ENCODE measurements at places on chromosomes 13 and 19. TPM values are rescaled to one million over a fixed set of nuclear protein-coding genes. Genes with fewer than 3 reads are reported as not detected.

- DNase-seq = no peak
These were observed at the start of gene TOMM40 for GRCh38 chr19:44891016-44891882. TOMM40 (plus strand) TSS chr19:44891254; CDS start chr19:44891416, 162 bp downstream.

- DNase-seq = peak; percentile 84
These were observed 16.9 kb downstream of the IZUMO4 start for GRCh38 chr19:2113439-2114211.

DNA sequence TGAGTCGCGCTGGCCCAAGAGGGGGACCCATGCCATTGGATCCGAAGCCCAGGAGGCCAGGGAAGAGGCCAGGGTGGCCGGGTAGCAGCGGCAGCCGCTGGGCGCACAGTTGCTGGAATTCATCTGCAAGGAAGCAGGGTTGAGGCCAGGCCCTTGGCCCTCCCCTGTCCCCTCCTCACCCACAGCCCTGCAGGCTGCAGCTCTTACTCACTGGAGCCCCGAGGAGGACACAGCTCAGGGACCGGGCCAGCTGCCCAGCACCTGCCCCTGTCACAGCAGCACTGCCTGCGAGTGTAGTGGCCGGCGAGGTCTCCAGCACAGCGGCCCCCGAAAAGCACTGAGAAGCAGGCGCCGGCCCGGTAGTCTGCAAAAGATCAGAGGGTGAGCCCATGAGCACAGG is 11.2 kb downstream of the FBN3 start:
- DNase-seq = no peak

- DNase-seq = no peak
These were observed 73.9 kb upstream of the SLC10A2 start for GRCh38 chr13:103140001-103140671.

GRCh38 chr13:94192431-94192975 is 287.0 kb downstream of the DCT start:
- DNase-seq = peak; percentile 9

GRCh38 chr19:37959665-37960114 is 52.7 kb downstream of the SIPA1L3 start:
- no peak for DNase-seq

DNA sequence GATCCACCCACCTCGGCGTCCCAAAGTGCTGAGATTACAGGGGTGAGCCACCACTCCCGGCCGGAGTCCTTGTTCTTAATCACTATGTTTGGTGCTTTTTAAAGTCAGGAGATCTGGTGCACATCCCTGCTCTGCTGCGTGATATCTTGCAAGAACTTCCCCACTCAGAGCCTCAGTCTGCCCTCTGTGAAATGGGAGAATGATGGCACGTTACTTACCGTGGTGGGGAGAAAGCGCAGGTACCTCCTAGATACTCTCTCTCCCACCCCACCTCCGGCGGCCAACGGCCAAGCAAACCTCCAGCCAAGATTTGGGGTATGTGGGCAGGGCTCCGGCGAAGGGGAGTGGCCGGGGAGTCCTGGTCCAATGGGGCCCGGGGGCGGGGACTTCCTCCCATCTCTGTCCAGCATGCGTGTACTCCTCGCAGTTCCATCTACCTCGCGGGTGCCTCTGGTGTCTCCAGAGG is at the start of gene RYR1:
RYR1 (plus strand) TSS at position 424 of the 466 bp plus-strand sequence. CDS start 139 bp downstream, outside the sequence.
- DNase-seq = peak; percentile 27

- no peak for DNase-seq
These were observed 35.8 kb upstream of the GTF2F2 start for GRCh38 chr13:45084515-45084914.

GRCh38 chr13:37953696-37954095 is 84.1 kb upstream of the TRPC4 start:
- no peak for DNase-seq

GRCh38 chr13:43786766-43787517 is at the start of gene ENOX1:
ENOX1 (minus strand) TSS chr13:43786972.
- DNase-seq = peak; percentile 50

DNA sequence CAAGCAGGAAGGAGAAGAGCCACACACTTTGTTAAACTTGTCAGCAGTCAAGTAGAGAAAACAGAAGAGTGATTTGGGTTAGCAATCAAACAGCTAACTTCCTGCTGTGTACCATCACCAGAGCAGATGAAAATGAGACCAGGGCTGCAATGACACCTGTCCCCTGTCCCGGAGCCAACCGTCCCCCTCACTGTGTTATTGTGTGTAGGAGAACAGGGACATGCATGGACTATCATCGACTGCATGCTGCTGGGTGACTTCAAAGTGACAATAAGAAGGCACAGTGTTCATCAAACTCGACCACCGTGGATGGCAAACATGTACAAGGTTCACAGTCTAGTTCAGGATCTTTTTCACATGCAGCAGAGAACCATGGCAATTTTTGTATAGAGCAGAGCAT is 94.0 kb upstream of the SLC15A1 start:
- DNase-seq = peak; percentile 63

DNA sequence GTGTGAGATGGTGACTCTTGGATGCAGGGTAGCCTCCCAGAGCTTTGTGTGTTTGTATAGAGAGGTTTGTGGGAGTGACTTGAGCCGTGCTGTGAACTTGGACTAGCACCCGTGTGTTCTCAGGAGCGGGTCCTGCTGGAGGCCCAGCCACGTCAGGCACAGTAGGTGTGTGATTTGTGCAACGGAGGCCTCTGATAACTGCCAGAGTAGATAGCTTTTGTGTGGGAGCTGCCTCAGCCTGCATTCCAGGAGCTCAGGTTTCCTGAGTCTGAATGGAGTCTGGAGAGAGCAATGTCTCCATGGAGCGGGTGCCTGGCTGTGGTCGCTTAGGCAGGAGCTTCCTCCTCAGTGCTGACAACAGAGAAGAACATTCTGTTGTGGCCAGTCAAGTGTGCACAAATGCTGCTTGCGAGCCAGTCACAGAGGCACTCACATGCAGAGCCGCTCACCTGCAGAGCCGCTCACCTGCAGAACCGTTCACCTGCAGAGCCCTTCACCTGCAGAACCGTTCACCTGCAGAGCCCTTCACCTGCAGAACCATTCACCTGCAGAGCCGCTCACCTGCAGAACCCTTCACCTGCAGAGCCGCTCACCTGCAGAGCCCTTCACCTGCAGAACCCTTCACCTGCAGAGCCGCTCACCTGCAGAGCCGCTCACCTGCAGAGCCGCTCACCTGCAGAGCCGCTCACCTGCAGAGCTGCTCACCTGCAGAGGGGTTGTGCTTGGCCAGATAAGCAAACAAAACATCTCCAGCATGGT is 32.6 kb downstream of the TFDP1 start:
- peak; percentile 82 for DNase-seq

GRCh38 chr19:3019211-3019854 is 9.7 kb downstream of the TLE2 start:
- DNase-seq = no peak

DNA sequence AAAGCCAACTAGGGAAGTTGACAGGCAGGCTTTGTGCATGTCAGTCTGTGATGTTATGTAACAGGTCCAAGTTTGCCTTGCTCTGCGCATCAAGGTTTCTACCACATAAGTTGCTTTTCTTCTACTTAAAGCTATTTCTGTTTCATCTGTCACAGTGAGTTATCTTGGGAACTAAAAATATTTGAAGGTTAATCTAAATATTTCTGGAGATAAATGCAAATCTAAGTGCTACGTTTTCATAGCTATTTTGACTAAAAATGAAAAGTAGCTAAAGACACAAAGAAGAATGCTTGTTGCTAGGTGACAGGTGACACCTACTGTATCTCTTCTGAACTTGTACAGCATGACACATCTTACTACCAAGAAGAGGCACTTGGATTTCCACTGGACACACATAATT is 135.6 kb downstream of the KLF12 start:
- peak; percentile 7 for DNase-seq

- DNase-seq = no peak
These were observed 434.4 kb upstream of the NBEA start for GRCh38 chr13:34507630-34508029.

- DNase-seq = no peak
These were observed 28.3 kb upstream of the KCTD4 start for GRCh38 chr13:45229172-45229571.

DNA sequence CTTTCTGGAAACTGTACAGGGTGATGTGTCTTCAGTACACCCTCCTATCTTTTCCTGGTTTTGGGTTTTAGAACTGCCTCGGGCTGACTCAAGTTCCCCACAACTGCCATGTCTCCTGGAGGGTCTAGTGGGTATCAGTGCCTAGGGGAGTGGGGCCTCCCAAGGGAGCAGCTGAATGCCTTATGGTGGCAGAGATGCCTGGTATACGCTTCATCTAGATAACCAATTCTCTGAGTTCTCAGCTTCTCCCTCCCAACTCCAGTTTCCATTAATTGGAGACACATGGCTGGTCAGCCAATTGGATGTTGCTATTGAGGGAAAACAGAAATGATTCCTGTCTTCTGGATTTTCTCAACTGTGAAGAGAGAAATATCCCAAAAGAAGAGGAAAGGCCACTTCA is 12.8 kb downstream of the ZNF439 start:
- no peak for DNase-seq

DNA sequence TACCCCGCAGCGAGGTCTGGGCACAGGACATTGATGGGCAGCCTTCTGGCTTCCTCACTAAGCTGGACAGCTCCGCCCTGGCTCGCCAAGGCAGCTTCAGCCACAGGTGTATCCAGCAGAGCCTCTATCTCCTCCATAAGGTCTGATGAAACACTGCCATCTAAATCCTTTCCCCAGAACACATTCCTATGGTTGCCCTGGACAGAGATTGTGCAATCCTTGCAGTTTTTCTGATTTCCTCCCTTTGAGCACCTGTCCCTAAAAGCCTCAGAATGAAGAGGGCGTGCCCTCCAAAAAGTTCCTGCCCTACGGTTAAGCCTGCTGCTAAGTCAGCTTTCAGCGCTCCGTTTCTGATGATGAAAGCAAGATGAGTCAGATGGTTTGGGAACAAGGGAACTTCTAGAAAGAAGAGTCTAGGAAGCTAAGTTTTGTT is 21.0 kb downstream of the CLEC4M start:
- peak; percentile 73 for DNase-seq

DNA sequence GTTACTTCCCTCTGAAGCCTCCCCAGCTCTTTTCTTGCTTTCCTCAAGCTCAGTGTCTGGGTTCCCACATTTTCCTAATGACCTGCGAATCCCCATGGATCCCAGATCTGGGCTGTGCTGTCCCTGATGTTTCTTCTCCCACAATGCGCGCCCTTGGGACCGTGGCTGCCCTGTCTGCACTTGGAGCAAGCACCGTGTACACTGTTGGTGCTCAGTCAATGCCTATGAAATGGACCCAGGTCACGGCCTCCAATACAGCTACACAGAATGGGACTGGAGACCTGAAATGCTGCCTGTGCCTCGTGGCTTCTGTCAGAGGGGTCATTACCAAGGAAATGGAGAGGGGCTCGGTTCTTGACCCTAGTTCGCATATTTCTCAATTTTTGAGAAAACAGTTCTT is 160.1 kb upstream of the SOX1 start:
- DNase-seq = no peak

GRCh38 chr19:4676955-4677731 is 7.0 kb upstream of the MYDGF start:
- peak; percentile 86 for DNase-seq

DNA sequence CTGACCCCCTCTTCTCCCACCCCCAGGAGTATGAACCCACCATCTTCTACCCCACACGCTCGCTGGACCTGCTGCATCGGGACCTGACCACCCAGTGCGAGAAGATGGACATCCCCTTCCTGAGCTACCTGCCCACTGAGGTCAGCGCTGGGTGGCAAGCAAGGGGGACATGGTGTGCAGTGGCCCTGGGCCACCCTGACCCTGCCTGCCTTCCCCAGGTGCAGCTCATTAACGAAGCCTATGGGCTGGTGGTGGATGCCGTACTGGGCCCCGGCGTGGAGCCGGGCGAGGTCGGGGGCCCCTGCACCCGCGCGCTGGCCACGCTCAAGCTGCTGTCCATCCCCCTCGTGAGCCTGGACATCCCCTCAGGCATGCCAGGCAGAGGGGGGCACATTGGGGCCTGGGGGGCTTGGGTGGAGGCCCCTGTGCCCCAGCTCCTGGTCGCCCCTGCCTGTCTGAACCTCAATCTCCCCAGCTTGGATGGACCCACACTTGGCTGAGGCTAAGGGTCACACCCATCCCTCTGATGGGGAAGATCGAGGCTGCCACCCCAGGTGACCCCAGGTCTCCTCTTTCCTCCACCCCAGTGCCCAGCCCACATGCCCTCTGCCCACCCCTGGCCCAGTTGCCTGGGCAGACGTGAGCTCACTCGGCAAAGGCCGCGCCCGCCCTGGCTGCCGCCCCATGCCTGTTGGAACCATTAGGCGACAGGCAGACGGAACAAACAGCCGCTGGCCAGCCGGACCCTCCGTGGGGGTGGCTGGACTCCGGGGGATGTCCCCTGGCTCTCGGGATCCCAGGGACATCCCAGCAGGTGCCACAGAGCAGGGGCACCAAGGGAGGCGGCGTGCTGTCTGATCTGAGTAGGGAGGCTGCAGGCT is 2.5 kb upstream of the CILP2 start:
- DNase-seq = no peak

DNA sequence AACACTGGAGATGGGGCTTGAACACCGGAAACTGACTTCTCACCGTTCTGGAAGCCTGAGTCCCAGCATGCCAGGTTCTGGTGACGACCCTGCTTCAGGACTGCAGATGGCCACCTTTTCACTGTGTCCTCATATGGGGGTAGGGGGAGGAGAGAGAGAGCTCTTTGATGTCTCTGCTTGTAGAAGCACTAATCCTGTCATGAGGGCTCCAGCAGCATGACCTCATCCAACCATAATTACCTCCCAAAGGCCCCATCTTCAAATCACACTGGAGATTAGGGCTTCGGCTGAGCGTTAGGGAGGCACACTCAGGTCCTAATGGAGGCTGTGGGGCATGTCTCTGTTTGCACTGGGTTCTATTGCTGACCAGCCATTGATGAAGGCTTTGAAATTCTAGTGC is 255.3 kb downstream of the TEX29 start:
- no peak for DNase-seq

DNA sequence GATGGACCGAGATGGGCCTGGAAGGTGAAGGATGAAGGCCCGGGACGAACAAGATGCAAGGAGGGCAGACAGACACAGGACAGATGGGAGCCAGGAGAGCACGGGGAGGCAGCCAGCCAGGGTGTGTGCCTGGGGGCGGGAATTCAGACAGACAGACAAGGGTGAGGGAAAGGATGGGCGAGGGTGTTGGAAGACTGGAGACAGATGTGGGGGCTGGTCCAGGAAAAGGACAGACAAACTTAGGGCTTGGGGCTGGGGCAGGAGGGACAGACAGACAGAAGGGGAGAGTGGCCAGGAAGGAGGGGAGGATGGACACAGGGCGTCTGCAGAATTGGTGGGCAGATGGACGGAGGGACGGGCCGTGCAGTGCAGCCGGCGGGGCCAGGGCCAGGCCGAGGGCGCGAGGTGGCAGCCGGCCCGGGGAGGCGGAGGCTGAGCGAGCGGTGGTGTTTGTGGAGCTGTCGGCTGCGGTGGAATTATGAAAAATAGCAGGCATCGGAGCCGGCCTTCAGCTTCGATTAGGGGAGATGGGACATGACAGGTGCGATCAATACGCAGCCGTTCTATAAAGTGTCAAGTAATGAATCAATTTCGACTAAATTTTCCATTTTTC is 4.6 kb upstream of the ERFL start:
- DNase-seq = no peak

- peak; percentile 86 for DNase-seq
These were observed 57.1 kb downstream of the ZNF568 start for GRCh38 chr19:36973021-36973843.

- peak; percentile 37 for DNase-seq
These were observed 417.1 kb downstream of the ITGBL1 start for GRCh38 chr13:101869553-101869952.

Gene ZNF790
- total RNA-seq = 1.1 TPM

Gene VSTM2B
- total RNA-seq = 2.5 TPM

Gene DNAJB1
- total RNA-seq = 117 TPM

Gene FLT3LG
- 0.74 TPM for total RNA-seq

Gene CD22
- total RNA-seq = not detected

Gene SIGLEC12
- total RNA-seq = not detected

Gene MCEMP1
- not detected for total RNA-seq

Gene UNC13A
- 7.0 TPM for total RNA-seq

Gene ZSWIM9
- 3.6 TPM for total RNA-seq

Gene RASGRP4
- total RNA-seq = not detected

Gene LRRC25
- not detected for total RNA-seq
